MCF 10A (cell line): ENCODE measurements at places on chromosomes 3 and 15.

DNA sequence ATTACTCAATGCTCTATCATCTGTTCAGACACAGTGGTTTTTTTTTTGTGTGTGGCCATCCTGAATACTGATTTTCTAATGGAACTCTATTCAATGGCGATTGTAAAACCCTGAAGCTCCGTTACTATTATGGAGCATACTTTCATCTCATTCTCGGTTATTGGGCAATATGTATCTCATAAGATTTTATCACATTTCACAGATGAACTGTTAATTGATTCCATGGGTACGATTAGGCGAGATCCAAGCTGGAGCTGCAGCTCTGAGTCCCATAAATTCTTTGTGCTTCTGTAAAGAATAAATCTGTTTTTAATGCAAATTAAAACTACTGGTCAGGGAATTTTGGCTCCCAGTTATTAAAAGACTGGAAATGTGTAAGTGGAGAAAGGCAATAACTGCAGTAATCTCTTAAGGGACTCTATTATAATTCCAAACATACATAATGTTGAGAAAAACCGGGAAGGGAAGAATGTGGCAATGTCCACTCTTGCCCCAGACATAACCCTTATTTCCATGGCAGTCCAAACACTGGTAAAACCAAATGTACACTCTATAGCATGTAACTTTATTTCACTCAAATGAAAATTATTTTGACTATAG lies 82.2 kb downstream of the GREM1 start:
- no peak for DNase-seq

- no peak for DNase-seq
These were observed 117.7 kb downstream of the ALDH1A2 start for GRCh38 chr15:57947781-57948180.

GRCh38 chr3:13452490-13453335 lies 27.4 kb upstream of the HDAC11 start:
- peak; percentile 74 for DNase-seq

- DNase-seq = no peak
These were observed 129.9 kb upstream of the HES1 start for GRCh38 chr3:194005930-194006501.

DNA sequence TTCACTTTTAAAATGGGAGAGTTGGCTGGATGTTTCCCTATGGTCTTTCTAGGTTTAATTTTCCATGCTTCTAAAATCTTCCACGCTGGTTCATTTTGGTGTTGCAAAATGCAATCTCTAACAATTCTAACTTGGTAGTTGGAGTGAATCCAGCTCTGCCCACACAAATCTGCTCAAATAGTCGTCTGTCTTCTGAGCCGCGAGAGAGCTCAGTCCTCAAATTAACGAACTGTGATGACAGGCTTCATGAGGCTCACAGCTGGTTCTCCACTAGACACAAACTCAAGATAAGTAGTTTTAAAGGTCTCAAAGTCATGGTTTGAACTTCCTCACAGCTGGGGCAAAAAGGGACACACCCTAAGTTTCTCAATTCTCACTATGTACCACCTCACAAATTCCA lies 178.6 kb upstream of the LYSMD4 start:
- peak; percentile 5 for DNase-seq

- no peak for DNase-seq
These were observed 403.4 kb downstream of the OCA2 start for GRCh38 chr15:27695726-27696125.

DNA sequence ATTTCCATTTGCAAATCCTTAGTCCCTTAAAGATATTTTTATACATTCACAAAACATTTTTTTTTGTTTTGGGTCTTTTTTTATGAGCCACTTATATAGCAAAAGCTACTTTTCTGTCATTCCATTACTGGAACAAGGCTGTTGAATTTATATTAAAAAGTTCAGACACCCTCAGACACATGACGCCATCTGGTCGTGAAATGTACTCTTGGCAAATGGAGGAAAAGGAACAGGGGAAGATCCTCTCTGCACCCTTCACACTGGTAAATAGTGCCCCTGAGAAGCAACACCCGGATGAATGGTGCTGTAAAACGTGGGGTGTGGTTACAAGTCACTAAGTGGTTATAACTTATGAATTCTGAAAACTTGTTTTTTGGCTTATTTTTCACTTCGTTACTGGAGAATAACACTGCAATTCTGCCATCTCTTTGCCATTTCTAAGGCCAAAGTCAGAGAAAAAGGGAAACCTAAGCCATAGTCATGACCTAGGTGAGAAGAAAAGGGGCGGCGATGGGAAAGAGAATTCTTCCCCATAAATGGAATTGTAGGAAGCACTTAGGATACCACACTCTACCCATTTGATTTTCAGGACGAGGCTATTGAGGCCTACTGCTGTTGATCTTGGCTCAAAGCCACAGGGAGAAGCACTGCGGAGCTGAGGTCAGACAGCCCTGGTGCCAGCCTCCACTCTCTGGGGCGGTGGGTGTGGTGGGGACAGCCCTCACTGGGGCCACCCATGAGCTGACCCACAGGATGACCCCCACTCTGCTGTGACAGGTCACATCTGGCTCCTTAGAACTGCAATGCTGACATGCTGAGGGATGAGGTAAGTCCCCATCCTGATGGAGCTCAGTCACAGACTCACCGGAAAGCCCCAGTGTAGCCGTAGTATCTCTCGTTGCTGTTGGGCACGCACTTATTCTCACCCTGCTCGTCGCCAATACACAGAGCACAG lies 21.9 kb downstream of the LTF start:
- DNase-seq = peak; percentile 64

GRCh38 chr3:104887069-104887468 lies 479.6 kb upstream of the ALCAM start:
- no peak for DNase-seq

DNA sequence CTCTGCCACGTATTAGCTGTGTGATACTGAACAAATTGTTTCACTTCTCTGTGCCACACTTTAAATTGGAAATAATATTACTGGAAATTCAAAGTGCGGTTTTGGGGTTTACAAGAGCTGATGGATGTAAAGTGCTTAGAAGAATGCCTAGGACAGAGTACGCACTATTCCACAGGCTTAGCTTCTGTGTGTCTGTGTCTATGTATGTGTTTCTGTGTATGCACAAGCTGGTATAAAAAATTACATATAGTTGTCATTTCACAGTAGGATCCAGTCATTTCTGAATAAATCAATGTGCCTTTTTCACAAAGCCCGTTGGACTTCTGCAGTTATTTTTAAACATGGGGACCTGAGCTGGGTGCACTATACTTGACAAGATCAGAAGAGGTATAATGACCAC lies 370.4 kb downstream of the TUSC7 start:
- no peak for DNase-seq

DNA sequence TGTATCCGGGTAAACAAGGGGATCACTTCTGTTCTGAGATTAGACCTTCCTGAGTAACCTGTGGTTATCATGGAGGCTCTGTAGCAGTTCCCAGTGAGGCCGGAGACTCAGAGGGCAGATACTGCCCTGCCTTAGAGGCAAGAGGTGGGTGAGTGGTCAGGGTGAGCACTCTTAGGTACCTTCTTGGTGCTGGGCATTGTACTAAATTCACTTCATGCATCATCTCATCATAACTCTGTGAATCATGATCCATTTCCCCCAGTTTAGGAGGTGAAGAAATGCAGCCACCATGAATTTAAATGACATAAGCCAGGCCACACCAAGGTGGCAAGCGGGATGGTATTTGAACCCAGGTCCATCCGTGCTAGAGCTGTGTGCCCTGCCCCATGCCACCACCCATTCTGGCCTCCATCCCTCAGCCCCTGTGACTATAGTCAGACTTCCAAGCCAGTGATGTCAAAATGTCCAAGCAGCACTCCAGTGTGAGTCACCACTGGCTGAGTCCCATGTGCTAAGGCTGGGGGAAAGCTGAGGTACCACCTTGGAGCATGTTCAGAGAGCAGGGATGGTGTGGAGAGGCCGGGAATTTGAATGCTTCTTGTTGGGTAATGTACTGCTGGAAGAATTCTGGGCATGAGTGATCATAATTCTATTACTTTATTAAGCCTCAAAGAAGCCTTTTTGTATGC lies 88.8 kb downstream of the EPHB1 start:
- DNase-seq = no peak

GRCh38 chr15:85491691-85492090 lies 111.3 kb downstream of the AKAP13 start:
- DNase-seq = no peak

- DNase-seq = no peak
These were observed 1.3 kb downstream of the HHLA2 start for GRCh38 chr3:108297647-108298046.

GRCh38 chr3:143306407-143306806 lies 186.8 kb downstream of the CHST2 start:
- DNase-seq = peak; percentile 70

DNA sequence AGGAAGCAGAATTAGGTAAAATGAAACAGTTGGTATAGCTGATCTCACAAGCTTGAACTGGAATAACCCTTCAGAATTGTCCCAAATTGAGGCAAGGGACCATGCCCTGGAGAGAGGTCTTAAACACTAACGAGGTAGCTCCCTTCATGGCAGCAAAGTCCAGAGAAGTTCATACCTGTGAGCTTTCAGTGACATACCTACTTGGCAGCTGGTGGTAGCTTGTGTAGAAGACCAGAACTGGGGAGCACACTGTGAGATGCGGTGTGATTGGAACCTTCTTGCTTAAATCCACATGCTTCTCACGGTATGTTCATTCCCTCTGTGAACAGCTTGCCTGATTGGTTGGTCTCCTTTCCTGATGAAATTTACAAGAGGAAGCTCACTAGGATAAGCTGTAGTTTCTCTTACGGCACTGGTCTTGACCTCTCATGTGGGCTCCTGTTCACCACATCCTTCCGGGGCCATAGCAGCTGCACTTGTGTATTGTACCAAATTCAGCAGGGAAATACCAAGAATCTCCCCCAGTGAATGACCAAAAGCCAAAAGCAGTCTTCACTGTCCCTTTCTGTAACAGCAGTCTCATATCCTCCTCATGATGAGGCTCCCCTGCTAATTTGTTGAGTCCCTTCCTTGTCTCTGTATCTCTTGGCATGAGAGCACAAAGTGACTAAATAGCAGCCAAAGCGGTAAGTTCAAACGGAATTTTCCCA lies 483.7 kb upstream of the FRG2C start:
- no peak for DNase-seq

- DNase-seq = no peak
These were observed 101.5 kb downstream of the ATG7 start for GRCh38 chr3:11373654-11374053.

GRCh38 chr3:114582929-114583328 lies 289.1 kb downstream of the TIGIT start:
- DNase-seq = no peak

DNA sequence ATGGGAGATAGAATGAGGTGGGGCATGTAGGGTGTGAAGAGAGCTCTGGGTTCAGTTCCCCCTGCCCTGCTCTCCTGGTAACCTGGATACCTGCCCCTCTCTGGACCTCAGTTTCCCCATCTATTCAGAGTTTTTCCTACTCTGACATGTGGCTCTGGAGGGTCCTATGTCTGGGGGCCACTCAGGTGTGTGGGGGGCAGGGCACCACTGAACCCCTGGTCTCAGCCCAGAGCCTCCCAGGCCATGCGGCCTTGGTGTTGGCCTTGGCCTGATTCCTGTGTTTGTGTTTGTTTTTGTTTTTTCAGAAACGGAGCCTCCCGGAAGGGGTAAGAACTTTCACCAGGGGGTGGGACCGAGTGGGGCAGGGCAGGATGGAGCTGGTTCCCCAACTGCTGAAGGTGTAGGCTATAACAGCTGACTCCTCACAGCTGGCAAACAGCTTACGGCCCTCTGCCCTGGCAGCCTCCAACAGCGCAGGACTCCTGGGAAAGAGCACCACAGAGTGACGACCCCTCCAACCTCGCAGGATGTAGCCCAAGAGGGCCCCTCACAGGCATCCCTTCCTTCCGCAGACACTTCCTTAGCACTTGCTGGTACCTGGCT lies 803 bp downstream of the ITIH3 start:
- no peak for DNase-seq

GRCh38 chr3:33057320-33058298 lies 39.3 kb downstream of the GLB1 start:
- DNase-seq = no peak

- no peak for DNase-seq
These were observed 1034.9 kb downstream of the ROBO1 start for GRCh38 chr3:78732893-78733292.

- DNase-seq = no peak
These were observed 118.2 kb upstream of the GOLIM4 start for GRCh38 chr3:168213920-168214319.

GRCh38 chr15:55660153-55660552 lies 72.0 kb upstream of the PYGO1 start:
- DNase-seq = no peak

DNA sequence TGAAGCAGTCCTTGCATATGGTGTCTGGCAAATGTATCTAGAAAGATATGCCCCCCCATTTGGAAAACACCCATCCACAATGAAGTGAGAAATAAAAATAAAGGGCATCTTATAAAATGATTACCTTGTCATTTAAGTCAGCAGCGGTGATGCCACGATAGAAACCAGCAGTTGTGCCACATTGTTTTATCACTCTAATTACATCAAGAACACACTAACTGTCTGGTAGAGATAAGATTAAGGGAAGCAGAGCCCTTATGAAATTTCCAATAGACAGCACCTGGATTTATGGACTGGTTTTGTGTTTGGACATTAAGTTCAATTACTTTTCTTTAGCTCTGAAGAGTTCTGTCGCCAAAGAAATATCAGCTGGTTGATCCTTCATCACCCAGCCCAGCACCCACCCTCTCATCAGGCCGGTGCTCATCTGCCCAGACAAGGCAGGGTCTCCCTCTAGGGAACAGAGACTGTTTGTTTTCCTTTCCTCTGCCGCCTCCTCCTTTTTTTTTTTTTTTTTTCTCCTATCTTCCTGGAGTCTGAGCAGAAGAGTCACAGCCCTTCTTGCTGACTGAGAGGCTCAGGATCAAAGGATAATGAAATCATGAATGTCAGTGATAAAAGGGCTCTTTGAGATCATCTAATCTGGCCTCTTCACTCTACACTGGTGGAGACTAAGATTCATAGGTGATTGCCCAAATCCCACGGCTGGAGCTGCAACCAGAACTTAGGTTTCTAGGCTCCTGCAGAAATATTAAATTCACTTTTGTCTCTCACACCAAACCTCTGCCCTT lies 464.1 kb downstream of the NTRK3 start:
- no peak for DNase-seq
